HTR-8/SVneo (cell line): ENCODE measurements at places on chromosomes 2 and 18.

GRCh38 chr18:74436158-74436769 lies 20.8 kb downstream of the DIPK1C start:
- no peak for DNase-seq

DNA sequence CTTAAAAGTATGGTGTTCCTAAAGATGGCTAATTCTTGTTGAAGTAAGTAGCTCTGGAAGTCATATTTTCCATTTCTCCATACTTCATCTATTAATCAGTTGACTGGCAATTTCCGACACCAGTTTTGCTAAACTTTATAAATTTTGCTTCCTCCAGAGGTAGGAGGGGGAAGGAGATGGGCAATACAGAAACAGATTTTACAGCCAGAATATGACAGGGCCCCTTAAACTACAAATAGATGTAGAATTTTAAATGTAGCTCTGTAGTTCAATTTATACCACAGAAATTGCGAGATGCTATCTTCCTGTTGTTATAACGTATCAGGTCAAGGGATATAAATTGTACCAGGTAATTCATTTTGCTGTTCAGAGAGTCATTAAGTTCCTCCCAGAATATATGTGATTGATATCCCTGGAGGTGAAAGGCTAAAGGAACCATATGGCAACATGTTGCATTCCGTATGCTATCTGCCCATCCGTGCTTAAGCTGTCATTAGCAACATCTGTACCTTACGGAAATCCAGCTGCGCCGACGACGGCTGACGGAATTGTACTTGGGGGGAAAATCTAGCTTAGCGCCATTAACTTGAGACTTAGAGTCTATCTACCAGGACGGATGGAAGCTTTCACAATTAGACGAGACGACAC lies 8.4 kb upstream of the NR4A2 start:
- no peak for DNase-seq

GRCh38 chr2:6637330-6637729 lies 228.4 kb downstream of the CMPK2 start:
- no peak for DNase-seq

GRCh38 chr2:140650825-140651224 lies 1480.0 kb downstream of the LRP1B start:
- no peak for DNase-seq

DNA sequence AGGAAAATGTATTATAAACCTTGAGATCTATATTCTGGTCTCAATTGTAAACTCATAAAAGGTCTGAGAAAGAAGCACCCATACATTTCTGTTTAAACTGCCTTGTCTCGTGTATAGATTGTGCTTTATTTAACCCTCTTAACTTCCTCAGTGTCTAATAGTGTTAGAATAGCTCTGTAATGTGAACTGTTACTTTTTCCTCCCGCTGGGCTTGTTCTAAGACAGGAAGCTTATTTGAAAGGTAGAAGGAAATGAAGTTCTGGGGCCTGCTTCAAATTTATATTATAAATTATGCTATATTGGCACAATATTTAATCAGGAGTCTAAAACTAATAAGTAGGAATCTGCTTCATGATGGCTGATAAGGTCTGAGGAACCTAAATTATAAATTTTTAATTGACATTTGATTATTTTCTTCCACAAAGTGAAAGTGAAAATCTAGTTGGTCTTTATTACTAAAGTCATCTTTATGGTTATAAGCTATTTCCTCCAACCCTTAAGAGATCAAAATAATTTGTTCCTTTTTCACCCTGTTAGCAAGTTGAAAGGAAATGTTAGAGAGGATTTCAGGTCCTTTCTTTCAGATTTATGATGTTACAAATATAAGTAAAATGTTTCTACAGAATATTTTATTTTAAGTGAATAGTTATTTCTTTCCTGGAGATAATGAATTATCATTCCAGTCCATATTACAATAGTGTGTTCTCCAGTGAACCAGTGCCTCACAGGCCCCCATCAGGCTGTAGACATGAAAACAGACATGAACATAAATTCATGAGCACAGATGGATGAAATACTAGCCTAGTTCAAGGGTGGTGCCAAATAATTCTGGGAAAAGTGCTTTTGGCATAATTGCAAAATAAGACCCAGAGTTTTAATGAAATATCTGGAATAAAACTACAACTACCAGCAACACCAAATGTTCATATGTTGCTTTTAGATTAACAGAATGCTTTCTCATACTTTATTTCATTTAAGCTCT lies 7.9 kb downstream of the MFSD6 start:
- no peak for DNase-seq

GRCh38 chr2:71235930-71236587 lies 9.2 kb upstream of the PAIP2B start:
- DNase-seq = no peak

- DNase-seq = no peak
Measured at GRCh38 chr2:38091760-38092159, 15.8 kb upstream of the CYP1B1 start.

DNA sequence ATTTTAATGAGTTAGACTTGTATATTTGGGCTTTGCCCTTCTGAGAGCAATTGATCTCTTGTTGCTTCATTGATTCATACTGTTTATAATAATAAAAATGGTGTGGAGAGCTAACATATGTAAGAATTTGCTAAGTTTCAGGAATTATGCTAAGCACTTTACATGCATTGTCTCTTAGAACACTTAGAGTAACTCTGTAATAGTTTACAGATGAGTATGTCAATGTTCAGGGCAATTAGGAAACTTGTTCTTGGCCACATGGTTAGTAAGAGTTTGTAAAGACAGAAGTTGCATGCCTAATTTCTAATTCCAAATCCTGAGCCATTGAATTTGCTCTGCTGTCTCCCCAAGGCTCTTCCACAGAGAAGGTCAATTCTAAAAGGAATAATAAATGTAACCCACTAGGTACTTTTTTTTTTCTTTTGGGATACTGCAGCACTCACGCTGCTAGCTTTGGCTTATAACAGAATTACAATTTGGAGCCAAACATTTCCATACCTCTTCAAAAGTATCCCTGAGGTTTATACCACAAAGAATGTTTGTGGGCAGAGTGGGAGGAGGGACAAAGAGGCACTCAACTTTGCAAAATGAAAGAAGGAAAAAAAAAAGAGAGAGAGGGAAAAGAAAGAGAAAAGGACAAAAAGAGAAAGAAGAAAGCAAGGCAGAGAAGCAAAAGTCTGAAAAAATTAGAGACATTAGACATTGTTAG lies 232.4 kb downstream of the CALCRL start:
- no peak for DNase-seq

DNA sequence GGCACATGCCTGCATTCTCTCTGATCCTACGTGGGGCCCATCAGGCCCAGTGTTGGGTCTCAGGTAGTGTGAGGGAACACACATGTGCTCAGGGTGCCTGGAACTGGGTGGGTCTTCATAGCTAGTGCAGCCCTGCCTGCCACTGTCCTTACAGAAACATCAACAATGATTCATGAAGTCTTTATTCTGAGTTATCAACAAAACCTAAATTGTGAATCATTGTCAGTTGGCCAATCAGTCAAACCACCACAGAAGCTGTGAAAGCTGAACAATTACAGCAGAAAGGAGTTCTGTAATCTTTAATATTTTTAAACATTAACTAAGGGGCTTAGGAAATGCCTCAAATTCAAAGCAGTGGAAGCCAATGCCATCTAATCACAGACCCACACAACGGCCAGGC lies 82.8 kb upstream of the ZNF521 start:
- DNase-seq = no peak

- DNase-seq = no peak
Measured at GRCh38 chr2:122519366-122519765, 763.9 kb downstream of the TSN start.

GRCh38 chr2:86433137-86433536 lies 8.0 kb upstream of the KDM3A start:
- no peak for DNase-seq

DNA sequence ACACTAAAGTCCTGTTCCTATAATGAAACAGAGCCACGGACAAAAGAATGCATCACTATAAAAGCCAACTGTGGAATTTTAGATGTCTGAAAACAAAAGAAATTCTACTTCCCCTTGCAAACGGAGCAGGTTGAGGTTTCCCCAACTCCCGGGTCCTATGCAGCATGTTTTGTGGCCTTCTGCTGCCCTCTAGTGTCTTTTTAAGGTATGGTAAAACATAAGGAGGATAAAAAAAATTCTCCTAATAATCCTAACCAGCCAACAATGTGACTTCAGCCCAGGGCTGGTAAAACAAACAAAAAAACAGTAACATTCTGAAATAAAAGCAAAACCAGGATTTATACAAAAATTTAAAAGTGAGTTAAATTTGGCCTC lies 539.5 kb downstream of the NRXN1 start:
- DNase-seq = peak; percentile 39

DNA sequence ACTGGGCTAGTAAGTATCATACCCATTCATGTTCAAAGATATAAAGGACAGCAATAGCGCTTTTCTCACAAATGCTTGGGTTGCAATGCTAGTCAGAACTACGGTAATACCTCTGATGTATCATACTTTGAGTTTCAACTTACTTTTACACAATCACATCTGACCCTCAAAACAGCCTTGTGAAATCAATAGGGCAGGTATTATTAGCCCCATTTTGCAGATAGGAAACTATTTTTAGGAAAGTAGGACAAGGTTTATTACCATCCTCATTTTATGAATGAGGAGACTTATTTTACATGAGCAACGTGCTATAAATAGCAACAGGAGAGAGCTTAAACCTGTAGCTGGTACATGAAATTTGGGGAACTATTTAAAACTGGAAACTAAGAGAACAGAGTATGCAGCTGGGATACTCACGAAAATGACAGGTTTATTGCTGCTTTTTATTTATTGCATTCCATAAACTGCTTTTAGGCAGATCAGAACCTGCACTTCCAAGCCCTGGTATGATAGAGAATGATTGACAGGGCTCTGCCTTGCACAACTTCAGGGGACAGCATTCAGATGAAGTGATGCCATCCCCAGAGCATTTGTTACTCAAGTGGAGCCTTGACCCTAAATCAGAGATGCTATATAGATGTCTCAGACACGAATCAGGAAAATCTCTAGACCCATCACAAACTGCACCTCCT lies 42.4 kb upstream of the PPM1B start:
- DNase-seq = peak; percentile 90

DNA sequence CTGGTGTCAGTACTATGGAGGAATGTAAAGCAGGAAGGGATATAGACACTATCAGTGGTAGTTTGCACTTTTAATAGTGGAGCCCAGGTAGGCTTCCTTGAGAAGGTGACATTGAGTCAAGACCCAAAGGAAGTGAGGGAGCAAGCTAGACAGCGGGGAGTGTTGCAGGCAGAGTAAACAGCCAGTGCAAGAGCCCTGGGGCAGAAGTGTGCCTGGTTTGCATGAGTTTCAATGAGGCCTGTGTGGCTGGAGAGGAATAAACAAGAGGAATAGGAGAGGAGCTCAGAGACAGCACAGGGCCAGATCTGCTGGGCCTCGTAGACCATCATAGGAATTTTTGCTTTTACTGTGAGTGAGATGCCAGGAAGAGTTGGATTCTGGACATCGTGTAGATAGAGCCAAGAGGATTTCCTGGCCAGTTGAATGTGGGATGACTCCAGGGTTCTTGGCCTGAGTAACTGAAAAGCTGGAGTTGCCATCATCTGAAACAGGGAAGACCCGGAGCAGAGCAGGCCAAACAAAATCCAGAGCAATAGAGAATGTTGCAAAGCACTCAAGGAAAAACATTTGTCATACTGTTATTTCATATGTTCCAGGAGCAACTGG lies 102.5 kb downstream of the SP3 start:
- no peak for DNase-seq

GRCh38 chr2:234278556-234279255 lies 218.2 kb downstream of the ARL4C start:
- no peak for DNase-seq

DNA sequence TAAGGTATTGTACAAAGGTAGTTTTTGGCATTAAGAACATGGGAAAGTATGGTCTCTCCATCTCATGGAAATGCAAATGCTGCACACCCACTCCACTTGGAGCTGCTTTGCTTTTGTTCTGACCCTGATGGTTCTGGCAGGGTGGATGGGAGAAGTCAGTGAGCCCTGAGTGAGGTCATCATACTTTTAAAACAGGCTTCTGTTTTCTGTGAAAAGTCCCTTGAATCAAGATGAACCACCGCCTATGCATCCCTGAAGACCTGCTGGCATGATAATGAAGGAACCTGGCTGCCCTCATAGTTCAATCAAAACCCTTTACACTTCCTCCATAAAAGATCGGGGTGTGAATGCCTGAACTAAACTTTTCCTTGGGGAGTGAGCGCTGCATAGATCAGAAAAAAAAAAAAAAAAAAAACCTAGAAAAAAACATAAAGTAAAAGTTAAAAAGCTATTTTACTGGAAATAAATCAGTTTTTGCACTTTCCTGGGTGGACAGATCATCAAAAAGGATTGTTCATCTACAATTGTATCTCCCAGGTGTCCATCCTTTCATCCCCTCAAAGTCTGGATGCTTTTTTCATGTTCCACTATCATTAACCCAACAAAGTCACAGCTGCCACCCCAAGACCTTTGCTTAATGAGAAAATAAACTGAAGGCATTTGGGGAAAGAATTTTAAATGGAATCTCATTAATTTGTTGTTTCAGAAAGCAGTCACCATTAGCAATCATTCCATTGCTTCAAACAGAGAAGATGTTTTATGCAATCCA lies 728.1 kb upstream of the DDX18 start:
- DNase-seq = no peak

DNA sequence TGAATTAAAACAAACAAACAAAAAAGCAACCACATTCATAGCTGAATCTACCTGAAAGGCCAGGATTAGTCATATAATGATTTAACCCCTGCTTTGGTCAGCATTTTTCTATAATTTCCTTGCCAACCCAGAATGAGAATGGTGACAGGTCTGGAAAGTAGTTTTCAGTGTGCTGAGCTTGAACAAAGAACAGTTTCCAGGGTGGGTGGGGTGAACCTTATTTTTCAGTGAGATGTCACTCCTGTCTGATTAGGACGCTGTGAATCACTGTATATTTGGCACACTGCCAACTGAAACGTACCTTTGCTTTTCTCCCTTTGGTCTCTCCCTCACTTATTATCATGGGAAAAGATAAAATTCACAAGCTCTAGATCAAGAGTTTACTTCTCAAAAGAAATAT lies 35.0 kb upstream of the DSC1 start:
- no peak for DNase-seq

- DNase-seq = no peak
Measured at GRCh38 chr2:67103157-67103556, 294.0 kb upstream of the ETAA1 start.

- no peak for DNase-seq
Measured at GRCh38 chr2:64675860-64676259, 22.1 kb upstream of the SERTAD2 start.

- DNase-seq = no peak
Measured at GRCh38 chr18:45046228-45046627, 365.5 kb downstream of the SETBP1 start.

GRCh38 chr2:236434593-236434992 lies 135.0 kb upstream of the ACKR3 start:
- DNase-seq = no peak
